ENCODE measurements at places on chromosomes 5 and 9. TPM values are rescaled to one million over a fixed set of nuclear protein-coding genes. Genes with fewer than 3 reads are reported as not detected.

The SEMA6A gene
- 0.20 TPM for total RNA-seq

The FOXD4L4 gene
- total RNA-seq, result 0.29 TPM

The FYB1 gene
- total RNA-seq, result 0.55 TPM

The PCDHA9 gene
- total RNA-seq, result not detected

DNA sequence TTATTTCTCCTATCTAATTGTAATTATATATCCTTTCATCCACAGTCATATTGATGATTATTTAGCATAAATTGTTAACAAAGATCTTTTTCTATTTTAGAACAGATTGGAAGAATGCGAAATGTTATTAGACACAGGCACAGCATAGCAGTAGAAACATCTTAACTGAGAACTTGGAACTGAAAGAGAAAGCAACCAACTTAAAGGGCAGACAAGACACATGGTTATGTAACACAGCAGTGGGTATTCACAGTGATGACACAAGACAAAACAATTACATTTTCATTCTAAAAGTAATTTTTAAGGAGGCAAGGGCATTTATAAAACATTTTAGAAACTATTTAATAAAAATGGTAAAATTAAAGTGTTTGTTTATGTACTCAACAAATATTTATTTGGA lies 57.7 kb upstream of the MEF2C start:
- peak overlapping the region; percentile 39 for H3K27ac ChIP-seq
- peaks cover 21% of the 10 kb centered on the region for H3K4me1 ChIP-seq
- peak overlapping the region; percentile 17 for H3K4me3 ChIP-seq
- no peaks in the 10 kb centered on the region for H3K27me3 ChIP-seq

GRCh38 chr5:73922875-73923557 lies 297.0 kb downstream of the ARHGEF28 start:
- DNase-seq, result no peak
- H3K4me1 ChIP-seq, result no peaks in the 10 kb centered on the region
- no peaks in the 10 kb centered on the region for H3K36me3 ChIP-seq
- H3K27me3 ChIP-seq, result peaks cover 8% of the 10 kb centered on the region
- no peak overlapping the region for H3K4me3 ChIP-seq

DNA sequence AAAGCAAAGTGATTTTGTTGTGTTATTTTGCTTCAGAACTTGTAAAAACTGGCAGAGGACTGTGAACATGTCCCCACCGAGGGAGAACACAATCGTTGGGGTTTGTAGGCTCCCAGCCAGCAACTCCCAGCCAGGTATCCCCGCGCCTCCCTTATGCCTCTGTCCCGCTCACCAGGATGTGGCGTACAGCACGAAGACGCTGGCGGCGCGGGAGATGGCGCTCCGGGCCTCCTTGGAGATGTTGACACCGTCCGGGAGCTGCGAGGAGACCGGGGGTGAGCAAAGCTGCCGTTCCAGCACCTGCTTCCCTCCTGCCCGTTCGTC lies 630 bp downstream of the POLE3 start:
- peak overlapping the region; percentile 99 for H3K27ac ChIP-seq
- DNase-seq, result no peak
- H3K4me1 ChIP-seq, result peaks cover 31% of the 10 kb centered on the region
- H3K36me3 ChIP-seq, result peaks cover 40% of the 10 kb centered on the region

DNA sequence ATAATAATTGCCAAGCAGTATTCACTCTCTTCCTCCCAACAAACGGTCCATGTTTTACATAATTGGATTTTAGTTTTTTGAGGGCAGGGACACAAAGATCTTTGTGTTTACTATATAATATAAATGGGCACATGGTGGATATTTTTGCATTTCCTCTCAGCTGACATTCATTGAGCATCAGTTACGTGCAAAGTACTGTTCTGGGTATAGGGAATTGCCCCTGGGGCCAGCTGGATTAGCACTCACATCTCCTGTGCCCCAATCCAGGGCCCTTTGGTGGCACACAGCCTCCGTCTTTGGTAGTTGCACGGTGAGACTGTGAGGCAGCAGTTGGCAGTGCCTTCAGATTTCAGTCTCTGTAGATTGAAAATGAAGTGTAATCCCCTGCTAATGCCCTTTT lies 1.6 kb downstream of the TDRD7 start:
- H3K4me3 ChIP-seq, result peak overlapping the region; percentile 84
- H3K27me3 ChIP-seq, result peaks cover 2% of the 10 kb centered on the region
- DNase-seq, result no peak
- H3K36me3 ChIP-seq, result peaks cover 8% of the 10 kb centered on the region

DNA sequence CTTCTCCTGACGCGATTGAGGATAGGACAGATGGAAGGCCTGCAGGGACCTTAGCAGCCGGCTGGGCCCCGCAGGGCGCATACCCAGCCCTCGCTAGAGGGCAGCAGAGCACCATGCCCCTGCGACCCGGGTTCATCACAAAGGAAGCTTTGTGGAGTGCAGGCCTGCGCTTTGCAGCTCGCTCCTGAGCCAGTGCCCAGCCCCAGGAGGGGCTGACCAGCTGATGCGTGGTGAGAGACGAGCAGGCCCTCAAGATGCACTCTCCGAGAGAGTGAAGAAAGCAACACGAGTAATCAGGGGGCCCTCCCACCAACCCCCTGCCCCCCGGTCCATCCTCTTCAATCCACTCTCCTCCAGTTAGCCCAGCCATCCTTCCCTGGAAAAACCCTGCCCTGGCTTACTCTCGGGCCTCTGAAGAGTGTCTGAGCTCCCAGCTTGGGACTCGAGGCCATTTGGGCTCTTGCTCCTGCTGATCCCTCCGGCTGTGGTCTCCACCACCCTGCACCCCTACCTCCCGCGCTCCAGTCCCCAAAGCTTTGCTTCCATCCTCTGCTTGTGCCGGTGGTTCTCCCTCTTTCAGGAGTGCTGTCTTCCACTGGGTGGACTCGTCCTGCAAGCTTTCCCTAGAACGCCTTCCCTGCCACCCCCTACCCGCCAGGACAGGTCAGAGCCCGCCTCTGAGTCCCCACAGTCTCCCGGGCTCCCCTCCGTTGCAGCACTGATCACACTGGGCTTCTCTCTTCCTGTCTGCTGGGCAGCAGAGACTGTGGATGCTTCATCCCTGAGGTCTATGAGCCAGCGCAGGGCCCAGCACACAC lies 9.1 kb upstream of the KIF12 start:
- DNase-seq, result peak; percentile 29
- H3K27ac ChIP-seq, result no peak overlapping the region
- no peaks in the 10 kb centered on the region for H3K36me3 ChIP-seq

GRCh38 chr9:125763394-125763801 lies 16.2 kb downstream of the PBX3 start:
- H3K4me1 ChIP-seq, result peaks cover 44% of the 10 kb centered on the region
- DNase-seq, result no peak
- H3K27me3 ChIP-seq, result no peaks in the 10 kb centered on the region

GRCh38 chr5:149014571-149015031 lies 48.3 kb downstream of the SH3TC2 start:
- H3K27me3 ChIP-seq, result peaks cover 9% of the 10 kb centered on the region
- no peak for DNase-seq
- H3K27ac ChIP-seq, result no peak overlapping the region
- no peaks in the 10 kb centered on the region for H3K4me1 ChIP-seq
- H3K36me3 ChIP-seq, result no peaks in the 10 kb centered on the region
- H3K4me3 ChIP-seq, result no peak overlapping the region

DNA sequence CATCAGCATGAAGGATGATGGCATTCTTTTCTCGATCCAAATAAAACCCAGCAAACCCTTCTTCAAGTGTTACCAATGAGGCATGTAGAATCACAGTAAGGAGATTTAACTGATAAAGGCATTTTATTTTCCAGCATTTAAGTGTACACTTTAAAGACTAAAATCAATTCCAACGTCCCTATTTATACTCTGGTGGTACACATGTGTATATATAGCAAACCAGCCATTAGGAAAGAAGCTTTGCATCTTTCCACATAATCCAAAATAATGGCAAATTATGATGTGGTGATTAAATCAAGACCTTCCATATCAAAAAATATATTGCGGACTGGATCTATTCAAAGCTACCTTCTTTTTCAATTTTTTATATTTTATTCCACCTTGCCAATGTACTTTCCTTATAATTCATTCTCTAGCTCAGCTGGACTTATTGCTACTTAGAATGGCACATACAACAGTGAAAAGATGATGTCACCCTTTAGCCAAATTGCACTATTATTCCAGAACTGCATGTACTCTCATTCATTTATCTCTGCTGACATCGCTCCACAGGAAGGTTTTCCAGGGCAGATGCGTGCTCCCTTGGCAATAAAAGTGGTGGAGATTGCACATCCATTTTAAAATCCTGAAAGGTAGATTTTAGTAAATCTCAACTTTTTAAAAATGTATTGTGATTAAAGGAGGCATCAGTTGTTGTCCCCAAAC lies 63.3 kb upstream of the SLC30A5 start:
- no peak overlapping the region for H3K4me3 ChIP-seq
- H3K4me1 ChIP-seq, result peaks cover 3% of the 10 kb centered on the region
- H3K36me3 ChIP-seq, result no peaks in the 10 kb centered on the region
- H3K27ac ChIP-seq, result no peak overlapping the region

- H3K27me3 ChIP-seq, result no peaks in the 10 kb centered on the region
- H3K27ac ChIP-seq, result no peak overlapping the region
- DNase-seq, result no peak
- no peak overlapping the region for H3K4me3 ChIP-seq
- H3K36me3 ChIP-seq, result peaks cover 10% of the 10 kb centered on the region
Observed at GRCh38 chr5:36935805-36936204, 59.2 kb downstream of the NIPBL start.

- no peak overlapping the region for H3K27ac ChIP-seq
- H3K4me1 ChIP-seq, result no peaks in the 10 kb centered on the region
- no peak for DNase-seq
Observed at GRCh38 chr9:29793970-29794369, 2220.7 kb upstream of the C9orf72 start.

DNA sequence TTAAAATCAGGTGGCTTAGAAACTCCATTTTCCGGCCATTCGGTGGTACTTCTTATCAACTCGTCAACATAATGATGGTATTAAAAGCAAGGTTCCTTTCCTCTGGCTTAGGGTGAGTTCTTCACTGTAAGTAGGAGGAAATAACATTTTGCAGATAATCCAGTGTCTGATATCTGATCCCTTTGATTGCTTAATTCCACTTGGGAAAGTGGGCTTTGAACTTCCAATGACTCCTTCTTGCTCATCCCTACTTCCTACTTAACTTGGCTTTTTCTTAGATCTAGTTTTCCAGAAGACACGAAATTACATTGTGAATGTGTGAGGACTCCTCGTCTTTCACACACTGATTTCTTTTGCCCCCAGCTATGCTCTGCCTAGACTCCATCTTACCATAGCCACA lies 31.5 kb downstream of the DDX31 start:
- no peak overlapping the region for H3K4me3 ChIP-seq
- peaks cover 76% of the 10 kb centered on the region for H3K36me3 ChIP-seq
- no peak for DNase-seq
- H3K27me3 ChIP-seq, result no peaks in the 10 kb centered on the region
- no peak overlapping the region for H3K27ac ChIP-seq
- no peaks in the 10 kb centered on the region for H3K4me1 ChIP-seq
